ENCODE measurements at places on chromosomes 7 and 10. TPM values are rescaled to one million over a fixed set of nuclear protein-coding genes. Genes with fewer than 3 reads are reported as not detected.

Gene PRTFDC1
- 15.8 TPM for total RNA-seq

Gene SRI
- total RNA-seq: 157 TPM

Gene PPP1R9A
- total RNA-seq: 9.7 TPM

Gene BLNK
- total RNA-seq: not detected

Gene YWHAG
- 151 TPM for total RNA-seq

Gene TLX1
- not detected for total RNA-seq

Gene NKX2-3
- 1.2 TPM for total RNA-seq

Gene MACC1
- not detected for total RNA-seq

GRCh38 chr10:116763440-116763839, 21.1 kb upstream of the HSPA12A start:
- no peak for DNase-seq

DNA sequence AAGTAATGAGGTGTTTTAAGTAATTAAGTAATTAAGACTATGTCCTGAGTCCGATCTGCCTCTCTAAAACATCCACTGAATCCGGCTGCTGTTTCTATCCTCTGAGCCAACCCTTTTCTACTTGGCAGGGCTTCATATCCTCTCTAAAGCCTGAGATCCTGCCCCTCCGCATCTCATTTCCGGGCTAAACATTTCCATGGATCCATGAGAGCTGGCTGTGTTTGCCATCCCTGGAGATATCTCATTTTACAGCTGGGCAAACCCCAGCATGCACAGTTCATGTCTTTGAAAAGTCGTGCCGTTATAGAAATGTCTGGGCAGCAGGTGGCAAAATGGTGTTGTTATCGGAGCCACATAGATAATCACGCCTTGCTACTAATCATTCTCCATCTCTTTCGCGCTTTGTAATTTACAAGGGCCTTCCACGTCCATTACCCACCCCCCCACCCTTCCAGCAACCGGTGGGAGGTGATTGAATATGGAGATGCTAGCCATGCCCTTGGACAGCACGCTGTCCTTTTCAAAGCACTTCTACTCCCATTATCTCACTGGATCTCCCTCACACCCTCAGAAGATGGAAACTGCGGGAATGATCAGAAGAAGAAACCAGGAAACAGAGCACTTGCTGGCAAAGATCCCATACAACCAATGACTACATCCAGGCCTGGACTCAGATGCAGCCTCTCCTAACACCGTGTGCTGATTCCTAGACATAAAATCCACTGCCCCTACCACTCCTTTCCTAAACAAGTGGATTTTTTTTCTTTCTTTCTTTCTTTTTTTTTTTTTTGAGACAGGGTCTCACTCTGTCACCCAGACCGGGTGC, 1189.2 kb downstream of the TYW1 start:
- no peak for DNase-seq

DNA sequence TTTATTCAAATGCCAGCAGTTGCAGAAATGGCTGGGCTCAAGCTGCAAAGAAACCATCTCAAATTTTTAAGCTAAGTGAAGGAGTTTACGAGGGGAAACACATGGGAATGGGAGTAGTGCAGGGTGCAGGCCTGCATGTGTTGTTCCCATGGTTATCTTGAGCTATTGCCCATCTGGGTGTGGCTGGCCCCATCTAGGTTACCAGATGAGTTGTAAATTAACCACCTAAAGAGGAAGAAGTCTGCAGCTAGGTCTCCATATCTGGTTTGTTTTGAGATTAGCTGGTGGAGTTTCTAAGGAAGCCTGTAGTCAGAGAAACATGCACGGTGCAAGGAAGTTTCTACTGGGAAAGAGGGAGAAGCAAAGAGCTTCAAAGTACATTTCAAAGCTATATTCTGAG, 23.3 kb upstream of the STEAP2 start:
- no peak for DNase-seq

DNA sequence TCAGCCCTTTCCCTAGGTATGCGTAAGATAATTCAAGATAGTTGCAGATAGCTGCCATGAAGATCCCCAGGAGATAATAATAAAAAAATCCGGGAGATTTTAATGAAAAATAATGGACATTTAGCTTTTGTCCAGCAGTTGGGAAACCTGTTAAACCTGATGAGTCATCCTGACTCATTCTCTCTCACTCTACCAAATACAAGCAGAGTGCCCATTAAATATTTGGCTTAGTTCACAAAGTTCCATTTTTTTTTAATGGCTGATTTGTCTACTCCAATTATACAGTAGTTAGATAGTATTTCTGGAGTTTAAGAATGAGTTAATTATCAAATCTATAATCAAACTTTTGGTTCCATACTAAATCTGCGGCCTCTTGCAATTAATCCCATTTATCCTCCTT, 2.1 kb upstream of the SHTN1 start:
- DNase-seq: peak; percentile 87

GRCh38 chr7:22920672-22921071, 93.3 kb downstream of the HYCC1 start:
- no peak for DNase-seq

DNA sequence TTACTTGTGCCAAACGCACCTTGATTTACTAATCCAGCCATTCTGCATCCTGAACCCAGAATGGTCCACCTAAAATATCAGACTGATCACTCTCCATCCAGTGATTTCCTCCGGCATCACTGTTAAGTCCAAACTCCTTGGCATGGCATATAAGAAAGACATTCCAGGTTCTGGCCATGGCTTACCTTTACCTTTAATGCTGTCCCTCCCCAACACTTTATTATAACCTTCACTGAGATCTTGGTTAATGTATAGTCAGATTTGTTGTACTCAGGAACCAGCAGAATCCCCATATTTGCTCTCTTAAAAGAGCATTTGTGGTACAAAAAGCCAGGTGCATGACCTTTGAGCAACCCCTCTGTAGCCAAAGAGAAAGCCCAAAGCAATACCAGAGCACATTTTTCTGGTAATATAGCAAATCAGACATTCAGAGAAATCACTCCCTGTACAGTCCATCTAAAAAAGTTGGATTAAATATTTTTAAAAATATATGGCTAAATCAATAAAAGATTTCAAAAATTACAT, 10.2 kb downstream of the UMAD1 start:
- no peak for DNase-seq

GRCh38 chr10:121062115-121062514, 211.0 kb downstream of the WDR11 start:
- no peak for DNase-seq

DNA sequence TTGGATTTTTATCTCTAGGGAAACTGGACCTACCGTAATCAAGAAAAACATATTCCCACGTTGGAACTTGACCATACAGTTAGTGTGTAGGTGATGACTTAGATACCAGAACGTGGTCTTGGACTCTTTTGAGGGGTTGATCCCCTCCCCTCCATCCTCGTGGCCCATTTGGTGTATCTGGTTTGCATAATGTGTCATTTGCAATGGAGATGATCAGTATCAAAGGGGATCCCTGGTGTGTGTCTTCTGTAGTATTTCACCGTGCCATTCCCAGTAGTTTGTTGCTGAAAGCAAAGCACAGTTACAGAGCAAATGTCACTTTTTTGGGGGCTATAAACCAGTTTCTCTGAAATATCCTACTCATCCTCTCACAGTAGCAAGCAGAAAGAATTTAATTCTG, 217.7 kb downstream of the TCF7L2 start:
- DNase-seq: no peak

- DNase-seq: no peak
Measured at GRCh38 chr7:8443576-8444467, 10.4 kb downstream of the NXPH1 start.

DNA sequence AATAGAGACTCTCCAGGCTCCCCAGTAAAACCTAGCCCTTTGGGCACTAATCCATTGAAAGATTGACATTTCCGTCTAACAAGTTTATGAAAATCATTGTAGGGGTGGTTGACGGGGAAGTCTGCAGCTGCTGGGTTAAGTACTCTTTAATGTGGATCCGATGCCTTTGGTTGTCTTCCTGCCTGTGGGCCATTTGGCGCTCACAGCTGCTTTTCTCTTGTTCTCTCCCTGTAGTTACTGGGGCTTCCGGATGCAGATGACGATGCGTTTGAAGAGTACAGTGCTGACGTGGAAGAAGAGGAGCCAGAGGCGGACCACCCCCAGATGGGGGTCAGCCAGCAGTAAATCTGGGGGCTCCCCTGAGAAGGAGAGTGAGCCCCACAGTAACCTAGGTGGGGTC, 22.4 kb downstream of the MTURN start:
- DNase-seq: no peak

DNA sequence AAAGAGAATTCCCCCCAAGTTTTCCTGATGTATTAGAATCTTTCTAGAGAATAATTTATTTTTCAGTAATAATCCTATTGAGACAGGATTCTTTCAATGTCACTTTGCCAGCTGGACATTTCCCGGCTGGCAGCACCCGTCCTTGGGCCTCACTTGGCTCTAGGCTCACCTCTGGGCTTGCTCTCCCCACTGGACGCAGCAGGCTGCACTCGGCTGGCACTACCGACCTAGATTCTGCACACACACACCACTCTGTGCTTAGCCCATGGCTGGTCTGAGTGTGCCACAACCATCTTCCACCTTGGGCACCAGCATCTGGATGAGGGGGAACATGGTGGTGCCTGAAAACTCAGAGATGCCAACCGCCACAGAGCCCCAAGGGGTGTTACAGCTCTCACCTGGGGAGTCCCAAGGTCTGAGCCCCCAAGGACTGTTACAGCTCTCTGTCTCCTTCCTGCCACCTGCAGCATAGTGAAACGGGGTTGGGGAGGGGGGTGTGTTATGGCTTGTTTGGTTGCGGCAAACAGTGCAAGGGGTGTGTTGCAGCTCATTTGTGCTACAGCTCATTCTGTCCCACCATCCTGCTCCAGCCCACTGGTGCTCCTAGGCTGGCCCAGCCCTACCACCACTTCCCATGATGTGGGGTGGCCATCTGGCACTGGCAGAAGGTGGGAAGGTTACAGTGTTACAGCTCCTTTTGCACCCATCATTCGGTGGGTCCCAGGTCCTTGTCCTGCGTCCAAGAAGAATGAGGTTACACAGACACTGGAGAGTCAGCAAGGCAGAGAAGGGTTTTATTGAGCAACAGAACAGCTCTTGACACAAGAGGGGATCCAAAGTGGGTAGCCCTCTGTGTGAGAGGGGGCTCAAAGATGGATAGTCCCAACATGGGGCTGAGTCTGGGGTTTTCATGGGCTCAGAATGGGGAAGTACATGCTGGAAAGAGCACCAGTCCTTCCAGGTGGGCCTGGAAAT, 2.1 kb downstream of the GALNTL5 start:
- no peak for DNase-seq

GRCh38 chr10:79185067-79185774, 116.5 kb downstream of the ZMIZ1 start:
- DNase-seq: no peak

GRCh38 chr10:130254243-130254642, 118.1 kb downstream of the GLRX3 start:
- DNase-seq: no peak

DNA sequence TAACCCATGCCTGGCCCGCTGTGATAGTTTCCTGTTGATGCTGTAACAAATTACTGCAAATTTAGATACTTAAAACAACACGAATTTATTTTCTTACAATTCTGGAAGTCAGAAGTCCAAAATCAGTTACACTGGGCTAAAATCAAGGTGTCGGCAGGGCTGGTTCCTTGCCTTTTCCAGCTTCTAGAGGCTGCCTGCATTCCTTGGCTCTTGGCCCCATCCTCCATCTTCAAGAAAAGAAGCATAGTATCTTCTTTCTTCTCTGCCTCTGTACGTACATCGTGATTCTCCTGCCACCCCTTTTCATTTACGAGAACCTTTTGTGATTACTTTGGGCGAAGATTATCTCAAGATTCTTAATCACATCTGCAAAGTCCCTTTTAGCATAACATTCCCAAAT, 1.6 kb upstream of the TIAL1 start:
- DNase-seq: no peak

- DNase-seq: no peak
Measured at GRCh38 chr10:116526219-116526618, 19.5 kb upstream of the PNLIP start.

DNA sequence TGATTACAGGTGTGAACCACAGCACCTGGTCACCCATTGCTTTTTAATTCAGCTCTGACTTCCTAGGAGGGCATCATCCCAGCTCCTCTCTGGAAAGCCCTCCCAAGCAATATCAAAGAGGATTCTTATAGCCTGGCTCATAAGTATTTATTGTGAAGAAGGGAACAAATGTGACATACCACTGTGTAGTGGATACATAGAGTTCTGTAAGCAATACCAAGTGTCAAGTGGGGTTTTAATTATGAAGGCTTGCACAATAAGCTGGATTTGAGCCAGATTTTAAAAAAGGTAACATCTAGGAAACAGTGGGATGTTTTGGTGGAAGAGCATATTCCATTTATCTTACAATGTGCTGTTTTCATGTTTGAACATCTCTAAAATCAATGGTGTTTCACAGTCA, 19.0 kb upstream of the PRTFDC1 start:
- no peak for DNase-seq

- DNase-seq: no peak
Measured at GRCh38 chr7:40682696-40683095, 547.9 kb downstream of the SUGCT start.

GRCh38 chr7:84364708-84365107, 170.1 kb upstream of the SEMA3A start:
- DNase-seq: peak; percentile 56

DNA sequence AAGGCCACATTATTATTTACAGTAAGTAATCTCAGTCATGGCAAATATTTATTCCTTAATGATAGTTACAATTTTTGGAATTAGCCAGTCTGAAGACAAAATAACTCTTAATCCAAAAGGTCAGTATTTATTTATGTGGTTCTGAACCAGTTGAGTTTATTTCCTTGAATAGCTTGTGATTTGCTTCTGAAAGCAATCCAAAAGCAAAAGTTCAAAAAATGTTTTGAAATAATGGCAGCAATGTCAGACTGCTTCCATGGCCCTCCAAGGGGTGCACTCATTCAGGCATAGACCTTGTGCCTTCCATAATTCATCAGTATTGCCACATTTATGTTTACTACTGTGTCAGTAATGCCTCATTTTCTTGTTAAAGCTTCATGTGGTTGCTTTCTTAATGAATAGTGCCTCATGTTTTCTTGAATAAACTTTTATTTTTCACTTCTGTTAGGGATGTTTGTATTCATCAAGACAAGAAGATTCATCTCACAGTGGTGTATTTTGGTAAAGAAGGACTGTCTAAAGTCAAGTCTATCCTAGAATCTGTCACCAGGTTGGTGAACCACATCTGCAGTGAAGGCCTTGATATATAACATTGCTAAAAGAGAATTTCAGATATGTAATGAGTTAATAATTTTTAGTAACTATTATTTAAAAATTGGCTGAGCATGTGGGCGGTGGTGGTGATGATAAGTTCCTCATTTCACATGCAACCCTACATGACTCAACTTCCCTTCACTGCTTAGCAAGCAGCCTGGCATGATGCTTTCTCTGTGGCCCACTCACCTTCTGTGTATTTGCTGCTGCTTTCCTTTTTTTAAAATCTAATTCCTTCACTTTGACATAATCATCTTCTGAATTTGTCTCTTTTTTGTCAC, 22.0 kb downstream of the CSGALNACT2 start:
- no peak for DNase-seq

DNA sequence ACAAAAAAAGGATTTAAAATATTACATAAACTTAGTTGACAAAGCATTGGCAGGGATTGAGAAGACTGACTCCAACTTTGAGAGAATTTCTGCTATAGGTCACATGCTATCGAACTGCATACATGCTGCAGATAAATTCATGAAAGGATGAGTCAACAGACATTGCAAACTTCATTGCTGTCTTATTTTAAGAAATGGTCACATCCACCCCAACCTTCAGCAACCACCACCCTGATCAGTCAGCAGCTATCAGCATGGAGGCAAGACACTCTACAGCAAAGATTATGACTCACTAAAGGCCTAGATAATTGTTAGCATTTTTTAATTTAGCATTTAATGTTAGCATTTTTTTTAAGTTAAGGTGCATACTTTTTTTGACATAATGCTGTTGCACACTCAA, 73.6 kb downstream of the AGK start:
- no peak for DNase-seq
